ENCODE measurements at places on chromosomes 6 and 20.

DNA sequence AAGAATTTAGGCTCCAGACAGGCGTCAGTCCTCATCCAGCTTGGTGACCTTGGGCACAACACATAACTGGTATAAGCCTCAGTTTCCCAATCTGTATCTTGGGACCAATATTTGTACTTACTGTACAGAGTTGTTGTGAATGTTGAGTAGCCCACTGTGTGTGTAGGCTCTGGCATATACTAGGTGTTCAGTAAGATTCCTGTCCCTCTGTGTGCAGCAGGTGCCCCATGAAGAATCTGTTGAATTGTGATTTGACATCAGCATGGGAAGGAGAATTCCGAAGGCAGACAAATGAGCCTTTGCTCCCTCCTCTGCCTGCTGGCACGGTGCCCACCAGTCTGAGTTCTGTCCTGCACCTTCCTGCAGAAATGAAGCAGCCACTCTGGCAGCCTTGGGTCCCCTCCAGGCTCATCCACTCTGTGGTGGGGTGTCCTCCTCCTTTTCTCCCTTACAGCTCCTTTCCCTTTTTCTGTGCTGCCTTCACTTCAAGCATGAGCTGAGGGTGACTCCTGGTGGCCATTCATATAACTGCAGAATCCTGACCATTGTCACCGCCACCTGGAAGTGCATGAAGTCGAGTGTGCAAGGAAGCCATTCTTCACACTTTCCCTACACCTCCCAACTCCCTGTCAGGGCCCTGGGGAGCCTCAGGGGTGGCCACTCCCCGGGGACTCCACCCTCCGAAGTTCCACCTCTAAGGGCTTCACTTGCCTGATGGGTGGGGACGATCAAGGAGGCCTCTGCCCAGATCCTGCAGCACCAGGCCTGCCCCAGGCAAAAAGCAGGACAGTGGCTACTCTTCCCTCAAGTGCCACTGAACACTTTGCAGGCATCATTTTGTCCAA is 48.2 kb downstream of the MRPL14 start:
- DNase-seq = peak; percentile 75

DNA sequence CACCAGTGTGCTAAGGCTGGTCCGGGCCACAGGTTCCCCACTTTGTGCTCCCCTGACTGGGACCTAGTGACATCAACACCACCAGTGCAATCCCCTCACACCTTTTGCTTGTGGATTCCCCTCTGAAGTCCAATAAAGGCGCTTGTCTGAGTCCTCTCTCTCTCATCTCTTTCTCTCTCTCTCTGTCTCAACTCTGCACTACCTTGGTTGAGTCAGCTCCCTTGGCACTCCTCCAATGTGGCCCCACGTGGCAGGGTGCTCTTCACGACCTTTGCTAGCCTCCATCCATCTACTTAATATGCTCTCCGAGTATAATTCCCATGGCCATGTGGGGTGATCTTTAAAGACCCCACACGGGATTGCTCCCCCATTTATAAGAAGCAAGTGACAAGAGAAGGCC is 385.0 kb downstream of the CD83 start:
- DNase-seq = no peak

GRCh38 chr6:35328108-35328723 is 14.1 kb upstream of the PPARD start:
- no peak for DNase-seq

- DNase-seq = peak; percentile 77
These were observed 93.2 kb downstream of the DLGAP4 start for GRCh38 chr20:36399147-36399968.

GRCh38 chr6:147468634-147469033 is 39.9 kb upstream of the SAMD5 start:
- DNase-seq = no peak

- DNase-seq = no peak
These were observed 211.5 kb upstream of the FOXA2 start for GRCh38 chr20:22795871-22796270.

GRCh38 chr20:23146181-23146580 is 60.1 kb upstream of the CD93 start:
- DNase-seq = no peak

GRCh38 chr20:36318166-36318565 is 12.0 kb downstream of the DLGAP4 start:
- DNase-seq = no peak

GRCh38 chr6:127938701-127939100 is 37.8 kb upstream of the THEMIS start:
- no peak for DNase-seq

GRCh38 chr6:152720974-152721373 is 23.3 kb downstream of the MYCT1 start:
- DNase-seq = no peak

- DNase-seq = no peak
These were observed 17.1 kb downstream of the MYLIP start for GRCh38 chr6:16146028-16146427.

DNA sequence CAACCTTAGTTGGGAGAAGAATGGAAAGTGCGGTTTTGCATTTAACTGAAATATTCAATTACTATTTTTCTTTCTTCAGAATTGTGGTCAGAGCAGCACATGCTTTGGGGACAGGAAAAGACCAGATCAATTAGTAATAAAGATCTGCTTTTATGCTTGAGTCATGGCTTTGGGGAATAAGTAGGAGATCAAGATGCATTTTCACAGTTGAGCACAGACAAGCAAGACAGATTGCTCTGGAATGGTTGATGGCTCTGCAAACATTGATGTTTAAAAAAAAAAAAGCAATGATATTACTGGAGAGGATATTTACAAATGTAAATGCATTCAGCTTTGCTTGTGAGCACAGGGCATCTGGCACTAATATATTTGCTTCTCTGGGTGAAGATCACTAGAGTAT is 224.4 kb upstream of the SASH1 start:
- DNase-seq = no peak

DNA sequence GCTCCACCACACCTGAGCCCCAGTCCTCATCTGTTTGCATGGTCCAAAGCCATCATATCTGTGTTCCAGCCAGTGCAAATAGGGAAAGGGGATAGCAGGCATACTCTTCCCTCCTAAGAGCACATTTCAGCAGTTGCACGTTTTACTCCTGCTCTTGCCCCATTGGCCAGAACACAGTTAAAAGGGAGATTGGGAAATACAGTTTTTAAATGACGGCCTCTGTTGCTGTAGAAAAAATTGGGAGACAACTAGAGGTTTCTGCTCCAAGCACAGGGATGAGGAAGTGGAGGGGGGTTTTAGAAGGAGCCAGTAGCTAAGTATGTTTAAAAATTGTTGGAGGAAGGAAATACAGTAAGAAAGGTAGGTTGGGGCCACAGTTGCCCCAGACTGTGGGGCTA is 14.6 kb upstream of the STK35 start:
- no peak for DNase-seq

GRCh38 chr6:15491255-15491985 is 171.4 kb downstream of the DTNBP1 start:
- peak; percentile 82 for DNase-seq
